Upper lobe of left lung (tissue), 6 donors: ENCODE measurements at places on chromosomes 2 and 18.

DNA sequence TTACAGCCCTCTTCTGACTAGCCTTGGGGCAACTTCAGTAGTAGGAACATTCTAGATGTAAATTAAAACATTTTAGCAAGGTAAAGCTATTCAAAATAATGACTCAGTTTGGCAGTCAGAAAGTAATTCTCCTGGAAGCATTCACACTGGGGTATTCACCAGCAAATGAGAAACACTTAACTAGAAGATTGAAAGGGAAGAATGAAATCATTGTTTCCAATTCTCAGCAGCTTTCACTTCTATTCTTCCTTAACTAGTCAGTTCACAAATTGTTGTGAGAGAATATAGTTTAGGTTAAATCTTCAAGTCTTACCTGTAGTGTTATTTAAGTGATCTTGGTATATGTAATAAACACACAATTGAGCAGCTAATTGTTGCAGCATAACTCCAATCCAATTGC is 1135.6 kb upstream of the FAM98A start:
- DNase-seq = no peak

- no peak for DNase-seq
Measured at GRCh38 chr2:110650346-110650745, 27.5 kb downstream of the BUB1 start.

- no peak for DNase-seq
Measured at GRCh38 chr2:110804915-110805314, 72.5 kb downstream of the ACOXL start.

- DNase-seq = no peak
Measured at GRCh38 chr2:224121406-224122067, 82.5 kb upstream of the SERPINE2 start.

DNA sequence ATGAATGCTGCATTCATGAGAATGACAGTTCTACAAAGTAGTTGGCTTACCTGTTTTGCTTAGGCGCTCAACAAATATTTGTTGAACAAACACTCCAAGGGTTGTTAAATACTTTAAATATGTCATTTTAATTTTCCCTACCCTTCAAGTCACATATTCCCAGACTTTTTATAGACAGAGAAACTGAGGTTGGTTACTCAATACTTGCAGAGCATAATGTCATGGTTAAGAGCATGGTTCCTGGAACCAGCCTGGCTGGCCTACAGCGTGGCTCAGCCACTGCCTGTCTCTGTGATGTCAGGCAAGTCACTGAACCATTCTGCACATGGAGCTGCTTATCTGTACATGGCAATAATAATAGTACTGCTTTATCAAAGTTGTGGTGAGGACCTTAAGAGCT is 120.0 kb upstream of the STK17B start:
- no peak for DNase-seq
